Lower leg skin (tissue), 4 donors: ENCODE measurements at places on chromosomes 4 and X.

- DNase-seq = no peak
Measured at GRCh38 chr4:31415629-31416028, 695.5 kb downstream of the PCDH7 start.

DNA sequence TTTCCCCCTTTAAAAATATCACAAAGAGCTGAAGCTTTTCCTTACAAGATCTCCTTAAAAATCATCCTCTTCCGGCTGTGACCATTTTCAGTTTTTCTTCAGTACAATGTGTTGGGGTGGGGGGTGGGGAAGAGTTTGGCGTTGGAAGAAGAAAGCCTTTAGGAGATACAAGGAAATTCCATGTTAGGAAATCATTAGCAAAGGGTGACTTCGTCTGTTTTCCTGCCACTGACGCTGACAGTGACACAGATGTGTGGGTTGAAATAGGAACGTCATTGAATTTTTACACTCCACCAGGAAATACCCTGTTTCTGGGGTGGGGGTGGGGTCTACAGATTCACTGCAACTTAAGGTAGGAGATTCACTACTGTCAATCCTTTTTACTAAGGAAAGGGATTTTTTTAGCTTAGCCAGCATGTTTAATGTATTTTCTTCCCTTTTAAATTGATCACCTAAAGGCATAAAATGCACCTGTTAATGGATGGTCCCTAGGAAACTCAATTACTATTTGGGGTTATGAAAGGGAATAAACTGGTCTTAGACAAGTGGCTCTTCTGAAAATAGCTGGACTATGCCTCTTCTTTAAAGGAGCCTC is 3.9 kb downstream of the MAMLD1 start:
- DNase-seq = no peak

DNA sequence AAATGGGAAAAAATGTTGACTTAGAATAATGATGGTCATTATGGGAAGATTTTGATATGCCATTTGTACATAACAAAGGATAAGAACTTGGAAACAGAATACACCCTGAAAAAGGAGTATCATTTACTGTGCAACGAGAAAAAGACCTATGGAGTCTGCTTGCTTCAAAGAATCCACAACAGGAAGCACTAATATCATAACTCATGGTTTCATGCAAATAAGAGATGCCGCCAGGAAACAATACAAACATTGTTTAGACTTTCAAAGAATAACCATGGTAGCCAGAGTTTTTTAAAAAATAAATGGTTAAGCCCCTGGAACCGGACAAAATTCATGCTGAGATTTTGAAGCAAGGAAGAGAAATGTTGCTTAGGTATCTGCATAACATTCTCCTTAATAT is 139.9 kb upstream of the ETNPPL start:
- no peak for DNase-seq

DNA sequence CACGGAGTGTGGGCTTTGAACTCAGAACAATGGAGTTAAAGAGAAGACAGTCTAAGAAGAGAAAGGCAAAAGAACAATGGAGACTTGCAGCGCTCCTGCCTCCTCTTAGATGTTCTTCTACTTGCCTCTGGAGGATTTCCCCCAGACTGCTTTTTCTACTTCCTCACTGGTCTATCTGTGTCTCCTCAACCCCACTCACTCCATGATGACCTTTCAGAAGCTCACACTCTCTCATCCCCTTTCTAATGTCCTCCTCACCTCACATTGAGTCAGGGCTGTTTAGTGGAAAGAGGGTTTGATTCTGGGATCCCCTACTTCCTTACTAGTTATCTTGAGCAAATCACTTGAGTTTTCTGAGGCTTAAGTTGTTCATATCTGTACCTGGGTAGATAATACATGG is 12.2 kb upstream of the HERC6 start:
- no peak for DNase-seq

- DNase-seq = no peak
Measured at GRCh38 chr4:73615613-73616012, 4.6 kb downstream of the RASSF6 start.

DNA sequence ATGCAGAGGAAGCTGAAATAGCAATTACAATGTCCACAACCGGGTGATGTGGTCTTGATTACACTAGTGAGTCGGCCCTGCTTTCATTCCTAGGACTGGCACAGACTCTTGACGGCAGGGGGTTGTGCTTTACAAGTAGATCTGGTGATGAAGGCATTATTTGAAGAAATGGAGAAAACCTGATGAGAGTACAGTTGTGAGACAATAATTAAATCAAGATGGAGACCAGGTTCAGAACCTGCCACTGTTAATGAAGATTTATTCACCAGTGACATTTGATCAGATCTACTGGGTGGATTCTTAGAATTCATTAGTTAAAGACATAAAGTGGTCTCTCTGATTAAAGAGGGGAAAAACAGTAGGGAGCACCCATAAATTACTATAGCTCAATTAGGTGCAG is 747.2 kb downstream of the STPG2 start:
- no peak for DNase-seq

DNA sequence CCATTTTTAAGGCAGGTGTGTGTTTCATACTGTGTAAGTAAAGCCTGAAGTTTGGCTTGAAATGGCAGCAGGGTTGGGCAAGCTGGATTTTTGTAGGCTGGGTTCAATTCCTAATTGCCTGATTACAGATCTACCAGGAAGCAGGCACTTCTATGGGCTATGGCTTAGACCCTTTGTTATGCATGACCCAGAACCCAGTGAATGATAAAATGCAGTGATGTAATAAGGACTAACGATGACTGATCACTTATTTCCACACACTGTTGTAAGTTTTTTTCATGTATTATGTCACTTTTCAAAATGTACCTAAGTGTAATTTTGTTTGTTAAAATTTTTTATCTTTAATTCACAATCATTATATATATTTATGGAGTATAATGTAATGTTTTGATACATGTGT is 8.6 kb downstream of the LANCL3 start:
- no peak for DNase-seq

GRCh38 chr4:102612210-102612609 is 111.1 kb downstream of the NFKB1 start:
- no peak for DNase-seq

DNA sequence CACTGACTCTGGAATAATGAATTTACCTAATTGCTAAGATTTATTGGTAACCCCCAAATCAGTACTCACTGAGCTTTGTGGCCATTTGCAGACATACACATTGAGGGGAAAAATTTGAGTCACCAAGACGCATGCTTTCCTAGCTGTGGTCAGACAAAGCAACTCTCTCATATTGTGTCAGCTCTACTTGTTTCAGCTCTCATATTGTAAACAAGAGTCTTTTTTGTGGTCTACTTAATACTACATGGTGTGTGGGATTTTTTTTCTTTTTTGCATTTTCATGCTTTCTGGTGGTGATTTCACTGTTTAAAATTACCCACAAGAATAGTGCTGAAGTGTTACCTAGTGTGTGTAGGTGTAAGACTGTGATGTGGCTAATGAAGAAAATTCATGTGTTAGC is 428.2 kb upstream of the GALNT7 start:
- DNase-seq = no peak

- no peak for DNase-seq
Measured at GRCh38 chrX:152819732-152820131, 10.8 kb downstream of the CETN2 start.

DNA sequence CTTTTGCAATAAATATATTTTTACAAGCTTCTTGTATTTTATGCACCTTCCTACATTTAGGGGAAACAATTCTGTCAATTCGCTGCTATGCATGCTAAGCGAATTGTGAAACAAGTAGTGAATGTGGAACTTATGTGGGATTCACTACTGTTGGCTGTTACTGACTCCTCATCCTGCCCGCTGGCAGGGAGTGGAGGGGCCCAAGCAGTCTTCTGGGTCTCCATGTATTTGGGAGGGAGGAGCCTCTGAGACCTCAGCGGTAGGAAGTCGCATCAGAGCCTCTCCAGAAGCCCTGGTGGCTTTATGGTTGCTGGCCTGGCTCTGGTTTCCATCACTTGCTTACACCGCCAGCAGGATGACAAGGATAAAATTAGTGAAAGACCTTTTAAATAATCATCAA is 3.7 kb upstream of the SETD7 start:
- no peak for DNase-seq
